ENCODE measurements at places on chromosomes 12 and 14. TPM values are rescaled to one million over a fixed set of nuclear protein-coding genes. Genes with fewer than 3 reads are reported as not detected.
A peak's percentile ranks its signal among the peaks of the same experiment; 100 is the strongest.

RFX4 gene
- total RNA-seq = not detected

LTA4H gene
- total RNA-seq = 71.5 TPM

SMCO3 gene
- not detected for total RNA-seq

NDUFB1 gene
- 86.9 TPM for total RNA-seq

NANOG gene
- 13.3 TPM for total RNA-seq

KRT81 gene
- total RNA-seq = not detected

ATXN3 gene
- 37.8 TPM for total RNA-seq

PCED1B gene
- 6.9 TPM for total RNA-seq

KCNA1 gene
- 0.74 TPM for total RNA-seq

RAB2B gene
- 19.4 TPM for total RNA-seq

CTSG gene
- 1.5 TPM for total RNA-seq

FOXM1 gene
- total RNA-seq = 8.1 TPM

SLCO1B1 gene
- total RNA-seq = not detected

DNA sequence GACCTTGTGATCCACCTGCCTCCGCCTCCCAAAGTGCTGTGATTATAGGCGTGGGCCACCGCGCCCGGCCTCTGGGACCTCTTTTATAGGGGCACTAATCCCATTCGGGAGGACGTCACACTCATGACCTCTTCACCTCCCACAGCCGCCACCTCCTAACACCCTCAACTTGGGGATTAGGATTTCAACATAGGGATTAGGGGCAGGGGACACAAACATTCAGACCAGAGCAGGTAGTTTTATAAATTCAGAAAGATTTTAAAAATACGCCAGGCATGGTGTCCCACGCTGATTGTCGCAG lies 49.4 kb downstream of the TPCN1 start:
- no peak overlapping the region for H3K4me3 ChIP-seq

- no peak for DNase-seq
- H3K4me1 ChIP-seq = peaks cover 25% of the 10 kb centered on the region
- no peaks in the 10 kb centered on the region for H3K36me3 ChIP-seq
- H3K4me3 ChIP-seq = no peak overlapping the region
These were observed 30.9 kb upstream of the EMP1 start for GRCh38 chr12:13165617-13166041.

- H3K36me3 ChIP-seq = no peaks in the 10 kb centered on the region
- peak overlapping the region; percentile 75 for H3K4me3 ChIP-seq
- H3K4me1 ChIP-seq = peaks cover 44% of the 10 kb centered on the region
- DNase-seq = no peak
These were observed 583 bp upstream of the LEMD3 start for GRCh38 chr12:65168681-65169319.

DNA sequence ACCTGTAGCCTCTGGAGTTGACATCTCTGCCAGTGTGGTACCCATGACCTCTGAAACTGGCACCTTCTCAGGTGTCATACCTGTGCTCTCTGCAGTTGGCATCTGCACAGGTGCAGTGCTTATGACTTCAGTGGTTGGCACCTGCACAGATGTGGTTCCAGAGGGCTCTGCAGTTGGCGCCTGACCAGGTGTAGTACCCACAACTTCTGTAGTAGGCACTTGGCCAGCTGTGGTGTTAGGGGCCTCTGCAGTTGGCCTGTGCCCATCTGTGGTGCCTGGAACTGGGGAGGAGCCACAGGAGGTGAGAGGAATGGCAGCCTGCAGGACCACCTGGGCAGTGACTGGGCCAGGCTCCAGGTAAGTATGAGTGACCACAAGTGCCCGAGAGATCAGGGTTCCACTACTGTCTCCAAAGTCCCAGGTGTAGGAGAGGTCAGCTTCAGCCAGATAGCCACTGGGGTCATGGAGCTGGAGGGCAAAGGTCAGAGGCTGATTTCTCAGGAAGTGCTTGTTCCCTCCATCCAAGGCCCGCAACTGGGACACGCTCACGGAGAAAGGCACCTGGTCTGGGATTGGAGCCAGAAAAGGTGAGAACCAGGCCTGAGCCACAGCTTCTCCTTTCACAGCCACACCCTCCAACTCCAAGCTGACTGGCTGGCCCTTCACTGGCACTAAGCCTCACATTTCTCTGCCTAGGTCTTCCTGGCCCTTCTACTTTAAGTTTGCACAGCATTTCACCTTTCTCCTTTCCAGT lies 8.6 kb downstream of the PMEL start:
- H3K27ac ChIP-seq = no peak overlapping the region
- peaks cover 10% of the 10 kb centered on the region for H3K4me1 ChIP-seq
- H3K27me3 ChIP-seq = no peaks in the 10 kb centered on the region

GRCh38 chr12:120584343-120585149 lies 3.3 kb upstream of the POP5 start:
- peak overlapping the region; percentile 14 for H3K27ac ChIP-seq
- no peaks in the 10 kb centered on the region for H3K36me3 ChIP-seq
- peaks cover 36% of the 10 kb centered on the region for H3K4me1 ChIP-seq
- H3K27me3 ChIP-seq = no peaks in the 10 kb centered on the region

GRCh38 chr12:31702047-31702446 lies 26.8 kb downstream of the AMN1 start:
- no peaks in the 10 kb centered on the region for H3K4me1 ChIP-seq
- no peak overlapping the region for H3K27ac ChIP-seq
- H3K4me3 ChIP-seq = no peak overlapping the region
- no peak for DNase-seq
- peaks cover 13% of the 10 kb centered on the region for H3K36me3 ChIP-seq
- H3K27me3 ChIP-seq = no peaks in the 10 kb centered on the region

- no peak overlapping the region for H3K27ac ChIP-seq
- no peak overlapping the region for H3K4me3 ChIP-seq
- no peaks in the 10 kb centered on the region for H3K27me3 ChIP-seq
- no peak for DNase-seq
These were observed 125.0 kb downstream of the AKAP6 start for GRCh38 chr14:32453857-32454810.

DNA sequence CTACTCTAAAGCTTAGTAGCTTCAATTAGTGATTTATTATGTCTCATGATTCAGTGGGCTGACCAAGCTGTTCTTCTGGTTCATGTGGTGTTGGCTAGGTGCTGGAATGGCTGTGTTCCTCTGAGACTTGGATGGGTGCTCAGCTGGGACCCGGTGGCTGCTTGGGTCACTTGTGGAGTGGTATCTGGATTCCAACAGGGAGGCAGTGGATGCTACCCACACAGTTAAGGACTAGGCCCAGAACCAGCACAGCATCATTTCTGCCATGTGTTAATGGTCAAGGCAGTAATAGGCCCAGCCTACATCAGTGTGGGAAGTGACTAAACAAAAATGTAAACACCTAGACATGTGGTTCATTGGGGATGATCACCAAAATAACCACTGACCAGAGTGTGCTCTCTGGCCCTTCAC lies 72.2 kb downstream of the FGD4 start:
- H3K36me3 ChIP-seq = no peaks in the 10 kb centered on the region
- no peak for DNase-seq
- H3K27me3 ChIP-seq = no peaks in the 10 kb centered on the region
- no peak overlapping the region for H3K4me3 ChIP-seq
- no peaks in the 10 kb centered on the region for H3K4me1 ChIP-seq

DNA sequence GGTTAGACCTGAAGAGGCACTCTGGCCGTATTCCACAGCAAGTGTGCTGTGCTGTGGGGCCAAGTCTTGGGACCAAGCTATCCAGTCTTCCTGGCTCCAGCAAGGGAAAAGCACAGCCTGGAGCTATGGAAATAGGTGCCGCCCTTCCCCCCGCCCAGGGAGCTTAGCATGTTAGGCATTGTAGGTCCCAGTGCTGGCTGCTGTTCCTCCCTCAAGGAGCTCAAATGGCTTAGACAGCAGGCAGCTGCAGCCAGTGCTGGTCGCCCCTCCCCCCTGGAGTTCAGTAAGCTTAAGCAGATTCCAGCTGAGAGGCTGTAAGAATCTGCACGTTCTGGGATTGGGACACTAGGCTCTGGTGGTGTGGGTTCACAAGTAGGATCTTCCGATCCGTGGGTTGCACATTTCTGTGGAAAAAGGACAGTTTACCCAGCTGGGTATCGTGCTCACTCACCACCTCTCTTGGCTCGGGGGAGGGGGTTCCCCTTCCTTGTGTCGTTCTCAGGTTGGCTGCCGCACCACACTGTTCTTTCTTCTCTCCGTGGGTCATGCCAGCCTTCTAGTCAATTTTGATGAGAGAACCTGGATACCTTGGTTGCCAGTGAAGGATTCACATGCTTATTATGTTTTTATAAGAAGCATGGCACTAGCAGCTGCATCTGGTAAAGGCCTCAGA lies 127.3 kb downstream of the CNTN1 start:
- H3K27ac ChIP-seq = no peak overlapping the region
- H3K4me3 ChIP-seq = no peak overlapping the region
- H3K36me3 ChIP-seq = no peaks in the 10 kb centered on the region
- H3K4me1 ChIP-seq = no peaks in the 10 kb centered on the region
- H3K27me3 ChIP-seq = no peaks in the 10 kb centered on the region

- no peaks in the 10 kb centered on the region for H3K36me3 ChIP-seq
- H3K27ac ChIP-seq = no peak overlapping the region
- DNase-seq = no peak
- H3K4me1 ChIP-seq = no peaks in the 10 kb centered on the region
- no peak overlapping the region for H3K4me3 ChIP-seq
These were observed 528.4 kb upstream of the LMO3 start for GRCh38 chr12:17134315-17134714.

DNA sequence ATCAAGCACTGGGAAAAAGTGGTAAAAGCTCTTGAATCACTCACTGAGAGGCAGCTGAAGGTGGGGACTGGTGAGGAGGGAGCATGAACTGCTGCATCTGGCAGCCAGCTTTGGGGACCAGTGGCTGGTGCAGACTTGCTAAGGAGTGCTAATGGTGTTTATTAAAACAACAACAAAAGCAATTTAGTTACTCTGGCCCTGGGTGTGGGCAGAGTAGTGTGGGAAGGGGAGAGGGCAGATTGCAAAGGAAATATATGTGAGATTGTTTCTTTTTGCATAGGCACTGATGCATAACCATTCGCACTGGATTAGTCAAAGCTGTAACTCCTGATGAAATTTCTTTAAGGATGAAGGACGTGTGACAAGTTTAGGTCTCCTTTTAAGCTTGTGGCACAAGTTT lies 8.1 kb downstream of the TXNRD1 start:
- H3K4me3 ChIP-seq = no peak overlapping the region
- no peaks in the 10 kb centered on the region for H3K36me3 ChIP-seq
- H3K4me1 ChIP-seq = peaks cover 18% of the 10 kb centered on the region
- H3K27me3 ChIP-seq = no peaks in the 10 kb centered on the region
- H3K27ac ChIP-seq = no peak overlapping the region

- no peak for DNase-seq
- peak overlapping the region; percentile 43 for H3K27ac ChIP-seq
- peaks cover 47% of the 10 kb centered on the region for H3K4me1 ChIP-seq
- no peaks in the 10 kb centered on the region for H3K36me3 ChIP-seq
- H3K27me3 ChIP-seq = no peaks in the 10 kb centered on the region
These were observed 85.4 kb downstream of the ZFP36L1 start for GRCh38 chr14:68707482-68707881.

DNA sequence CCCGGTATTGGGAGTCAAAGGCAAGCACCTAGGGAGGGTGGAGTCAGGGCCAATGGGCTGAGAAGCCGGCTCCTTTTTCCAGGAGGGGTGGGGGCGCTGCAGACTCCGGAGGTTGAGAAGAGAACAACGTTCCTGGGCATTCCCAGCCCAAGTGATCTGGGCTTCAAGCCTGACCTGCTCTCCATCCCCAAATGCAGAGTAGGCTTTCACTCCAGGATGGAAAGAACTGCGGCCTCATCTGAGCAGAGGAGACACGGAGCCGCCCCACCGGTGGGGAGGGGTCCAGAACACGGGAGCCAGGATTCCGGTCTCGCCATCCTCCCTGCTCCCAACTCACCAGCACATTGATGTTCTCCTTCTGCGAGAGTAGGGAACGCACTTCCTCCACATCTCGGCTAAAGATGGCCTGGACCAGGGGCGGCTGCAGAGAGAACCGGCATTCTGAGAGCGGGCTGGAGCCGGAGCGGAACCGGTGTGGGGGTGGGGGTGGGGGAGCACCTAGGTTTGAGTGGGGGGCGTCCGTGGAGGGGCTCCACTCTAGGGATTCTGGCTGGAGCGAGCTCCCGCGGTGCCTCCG lies 605 bp downstream of the ANKRD52 start:
- DNase-seq = no peak
- H3K4me3 ChIP-seq = peak overlapping the region; percentile 93
- no peaks in the 10 kb centered on the region for H3K27me3 ChIP-seq
- H3K4me1 ChIP-seq = peaks cover 25% of the 10 kb centered on the region
- peaks cover 38% of the 10 kb centered on the region for H3K36me3 ChIP-seq

DNA sequence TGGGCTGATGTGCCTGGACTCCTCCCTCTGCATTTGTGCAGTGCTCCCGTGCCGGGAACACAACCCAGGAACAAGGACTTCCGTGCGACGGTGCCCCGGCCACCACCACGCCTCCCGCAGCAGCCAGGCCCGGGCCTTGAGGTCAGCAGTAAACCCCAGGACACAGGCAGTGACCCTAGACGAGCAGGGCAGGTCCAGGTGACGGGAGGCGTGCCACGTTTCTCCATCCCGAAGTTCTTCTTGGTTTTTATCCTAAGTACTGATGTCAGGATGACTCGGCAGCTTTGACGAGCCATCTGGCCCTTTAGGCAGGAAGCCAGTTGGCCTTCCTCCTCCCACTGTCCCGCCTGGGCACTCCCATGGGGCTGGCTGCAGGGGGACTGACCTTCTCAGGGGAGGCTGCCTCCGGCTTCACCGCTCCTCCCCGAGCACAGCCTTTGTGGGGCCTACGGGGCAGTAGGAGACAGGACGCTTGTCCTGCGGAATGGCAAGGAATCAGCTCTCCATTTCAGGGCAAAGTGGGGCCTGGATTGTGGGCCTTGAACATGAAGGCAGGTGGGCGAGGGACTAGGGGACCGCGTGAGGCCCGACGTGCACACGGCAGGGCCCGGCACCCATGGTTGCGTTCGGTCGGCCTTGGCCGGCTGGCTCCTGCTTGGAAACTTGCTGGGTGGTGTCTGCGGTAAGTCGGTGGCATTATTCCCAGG lies 94.1 kb downstream of the FBXL14 start:
- H3K27me3 ChIP-seq = no peaks in the 10 kb centered on the region
- H3K4me3 ChIP-seq = no peak overlapping the region
- H3K27ac ChIP-seq = no peak overlapping the region
- no peak for DNase-seq

DNA sequence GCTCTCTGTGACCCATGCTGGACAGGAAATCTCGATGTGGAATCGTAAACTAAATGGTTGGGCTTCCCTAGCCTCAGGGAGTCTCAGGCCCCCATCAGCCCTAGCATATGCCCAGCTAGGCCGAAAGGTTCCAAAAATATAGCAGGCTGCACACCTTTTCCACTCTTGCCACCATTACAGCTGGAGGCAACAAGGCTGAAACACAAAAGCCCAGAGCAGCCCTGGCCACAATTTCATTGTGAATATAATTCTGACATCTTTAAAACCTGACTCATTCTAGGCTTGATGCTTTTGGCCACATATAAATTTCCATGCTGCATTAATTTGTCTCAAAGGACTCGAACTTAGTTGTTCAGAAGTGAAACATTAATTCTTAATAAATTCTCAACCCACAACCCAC lies 382.2 kb downstream of the GRIN2B start:
- H3K4me1 ChIP-seq = no peaks in the 10 kb centered on the region
- no peak overlapping the region for H3K4me3 ChIP-seq
- no peaks in the 10 kb centered on the region for H3K36me3 ChIP-seq
- DNase-seq = no peak
- H3K27ac ChIP-seq = no peak overlapping the region
- no peaks in the 10 kb centered on the region for H3K27me3 ChIP-seq
